ENCODE measurements at places on chromosomes 1 and 21. TPM values are rescaled to one million over a fixed set of nuclear protein-coding genes. Genes with fewer than 3 reads are reported as not detected.

Gene SPEN
- total RNA-seq = 21.5 TPM

Gene MMEL1
- 1.2 TPM for total RNA-seq

Gene CYP4A11
- 507 TPM for total RNA-seq

Gene HHIPL2
- total RNA-seq = not detected

- DNase-seq = no peak
These were observed 90.9 kb downstream of the RGS7 start for GRCh38 chr1:241266121-241266520.

GRCh38 chr1:12482988-12483387, 135.0 kb downstream of the DHRS3 start:
- no peak for DNase-seq

- no peak for DNase-seq
These were observed 17.4 kb downstream of the PLOD1 start for GRCh38 chr1:11951901-11952300.

DNA sequence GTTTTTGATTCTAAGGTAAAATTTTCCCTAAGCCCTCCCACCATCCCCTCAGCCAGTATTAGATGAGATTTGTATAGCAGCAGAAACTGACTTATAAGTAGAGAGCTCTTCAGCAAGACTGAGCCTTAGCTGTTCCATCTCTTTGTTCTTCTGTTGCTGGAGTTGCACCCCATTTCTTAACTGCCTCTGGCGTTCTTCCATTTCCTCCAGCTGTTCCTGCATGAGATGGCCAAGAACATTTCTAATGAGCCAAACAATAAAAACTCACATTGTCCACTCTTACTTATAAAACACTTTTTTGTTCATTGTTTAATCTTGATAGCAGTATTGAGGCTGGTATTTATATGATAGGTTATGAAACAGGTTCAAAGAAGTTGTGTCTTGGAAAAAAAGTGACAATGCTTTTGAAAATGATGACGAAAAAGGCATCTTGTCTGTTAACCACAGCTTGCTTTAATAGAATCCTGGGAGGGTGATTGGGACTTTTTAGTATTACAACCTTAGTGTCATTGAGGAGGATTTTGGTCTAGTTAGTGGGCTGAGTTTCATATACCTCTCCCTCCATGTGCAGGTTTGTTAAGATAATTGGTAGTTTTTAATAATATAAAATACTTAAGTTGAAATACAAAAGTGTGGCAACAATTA, 18.3 kb downstream of the SYNC start:
- DNase-seq = no peak

DNA sequence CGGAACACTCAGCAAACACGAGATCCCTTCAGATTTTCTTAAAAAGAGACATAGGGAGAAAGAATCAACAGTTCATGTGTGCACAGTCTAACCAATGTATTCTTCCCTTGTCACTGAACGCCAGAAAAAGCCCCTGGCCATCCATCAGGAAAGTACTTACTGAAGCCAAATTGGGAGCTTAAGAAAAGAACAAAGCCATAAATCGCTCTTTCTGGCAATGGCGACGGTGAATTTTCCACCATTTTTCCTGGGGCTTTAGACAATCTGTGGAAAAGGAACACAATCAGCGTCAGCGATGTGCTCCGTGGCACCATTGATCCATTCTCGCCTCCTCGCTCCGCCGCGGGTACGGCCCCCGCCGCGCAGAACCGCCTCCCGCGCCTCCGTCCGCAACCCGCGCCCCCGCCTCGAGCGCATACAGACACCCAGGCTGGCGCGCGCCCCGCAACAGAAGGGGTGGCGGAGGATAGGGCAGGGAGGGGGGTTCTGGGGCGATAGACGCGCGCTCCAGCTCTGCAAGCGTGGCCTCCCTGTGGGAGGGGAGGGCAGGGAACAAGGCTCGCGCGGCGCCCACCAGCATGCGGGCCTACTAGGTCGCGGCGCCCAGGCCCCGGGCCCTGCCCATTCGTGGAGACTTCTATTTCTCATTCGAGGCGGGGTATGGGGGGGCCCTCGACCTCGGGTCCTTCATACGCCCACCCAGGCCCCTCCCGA, 440 bp downstream of the PIGP start:
- DNase-seq = peak; percentile 70

- DNase-seq = no peak
These were observed 685.0 kb downstream of the ADGRL2 start for GRCh38 chr1:82485591-82486369.

GRCh38 chr21:24844671-24845070, 762.6 kb downstream of the MRPL39 start:
- no peak for DNase-seq

- DNase-seq = no peak
These were observed 78.1 kb downstream of the CD34 start for GRCh38 chr1:207832796-207833195.

- no peak for DNase-seq
These were observed 848 bp upstream of the APOBEC4 start for GRCh38 chr1:183653876-183654451.

- DNase-seq = no peak
These were observed 38.7 kb upstream of the KANK4 start for GRCh38 chr1:62357916-62358315.

- peak; percentile 81 for DNase-seq
These were observed 29.9 kb upstream of the RPTN start for GRCh38 chr1:152188673-152189591.

- no peak for DNase-seq
These were observed 38.0 kb upstream of the RASAL2 start for GRCh38 chr1:178055779-178056471.

Measured in right lobe of liver (tissue), 6 donors.